K562 (cell line): ENCODE measurements at places on chromosomes 2 and 18. TPM values are rescaled to one million over a fixed set of nuclear protein-coding genes. Genes with fewer than 3 reads are reported as not detected.

ZFAND2B gene
- total RNA-seq = 28.2 and 31.4 TPM in 2 replicates

ACVR1 gene
- 12.0 and 14.3 TPM in 2 replicates for total RNA-seq

GRCh38 chr2:120938045-120938771 lies 202.5 kb downstream of the GLI2 start:
- no peaks in the 10 kb centered on the region; the same call in 2 of the 3 replicates for H3K36me3 ChIP-seq
- DNase-seq = peak; percentile 31
- no peaks in the 10 kb centered on the region; the same call in 1 of the 2 replicates for H3K27me3 ChIP-seq

GRCh38 chr18:63552581-63552980 lies 10.4 kb downstream of the SERPINB12 start:
- H3K4me3 ChIP-seq = no peak overlapping the region
- no peak overlapping the region for H3K27ac ChIP-seq
- no peak for DNase-seq
- no peaks in the 10 kb centered on the region for H3K27me3 ChIP-seq

- no peak overlapping the region for H3K4me3 ChIP-seq
- H3K4me1 ChIP-seq = no peaks in the 10 kb centered on the region
- no peak overlapping the region for H3K27ac ChIP-seq
- H3K27me3 ChIP-seq = no peaks in the 10 kb centered on the region
- H3K36me3 ChIP-seq = no peaks in the 10 kb centered on the region
- no peak for DNase-seq
Measured at GRCh38 chr2:102606353-102606752, 13.0 kb upstream of the SLC9A2 start.

GRCh38 chr2:82391386-82391785 lies 2067.7 kb downstream of the SUCLG1 start:
- H3K36me3 ChIP-seq = no peaks in the 10 kb centered on the region
- H3K27me3 ChIP-seq = no peaks in the 10 kb centered on the region
- H3K4me3 ChIP-seq = no peak overlapping the region
- DNase-seq = no peak
- no peaks in the 10 kb centered on the region for H3K4me1 ChIP-seq
- H3K27ac ChIP-seq = no peak overlapping the region

ATP6V1C2 gene
- total RNA-seq = 0.09 TPM in 1 of 2 replicates, not detected in the other

GRCh38 chr2:16817305-16818202 lies 151.9 kb upstream of the CYRIA start:
- no peaks in the 10 kb centered on the region; the same call in 2 of the 3 replicates for H3K27me3 ChIP-seq
- no peaks in the 10 kb centered on the region for H3K4me1 ChIP-seq
- no peak for DNase-seq
- H3K27ac ChIP-seq = no peak overlapping the region

- DNase-seq = no peak
- H3K27ac ChIP-seq = no peak overlapping the region
- no peaks in the 10 kb centered on the region for H3K27me3 ChIP-seq
- no peak overlapping the region for H3K4me3 ChIP-seq
- no peaks in the 10 kb centered on the region for H3K4me1 ChIP-seq
Measured at GRCh38 chr18:42157420-42157819, 202.4 kb downstream of the PIK3C3 start.

ATG9A gene
- 47.9 and 54.5 TPM in 2 replicates for total RNA-seq

VAMP5 gene
- 0.85 and 1.1 TPM in 2 replicates for total RNA-seq

LYG1 gene
- total RNA-seq = 0.91 and 1.3 TPM in 2 replicates

DNA sequence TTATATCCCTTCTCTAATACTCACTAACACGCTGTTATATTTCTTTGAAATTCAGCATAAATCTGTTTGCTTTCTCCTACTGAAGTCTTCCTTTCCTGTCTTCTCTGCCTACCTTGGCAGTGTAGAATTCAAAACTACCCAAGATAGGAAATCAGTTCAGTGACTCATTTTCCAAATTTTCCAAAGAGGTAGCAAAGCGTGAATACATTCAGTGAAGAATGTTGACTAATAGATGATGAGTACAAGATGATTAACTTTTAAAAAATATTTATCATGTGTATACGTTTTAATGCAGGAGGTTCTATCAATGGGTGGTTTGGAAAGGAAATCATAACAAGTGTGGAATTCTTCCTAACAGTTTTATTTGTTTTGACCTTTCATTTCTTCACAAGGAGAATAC lies 201.9 kb upstream of the SLC8A1 start:
- no peak overlapping the region for H3K4me3 ChIP-seq
- no peak for DNase-seq
- no peak overlapping the region for H3K27ac ChIP-seq

DNA sequence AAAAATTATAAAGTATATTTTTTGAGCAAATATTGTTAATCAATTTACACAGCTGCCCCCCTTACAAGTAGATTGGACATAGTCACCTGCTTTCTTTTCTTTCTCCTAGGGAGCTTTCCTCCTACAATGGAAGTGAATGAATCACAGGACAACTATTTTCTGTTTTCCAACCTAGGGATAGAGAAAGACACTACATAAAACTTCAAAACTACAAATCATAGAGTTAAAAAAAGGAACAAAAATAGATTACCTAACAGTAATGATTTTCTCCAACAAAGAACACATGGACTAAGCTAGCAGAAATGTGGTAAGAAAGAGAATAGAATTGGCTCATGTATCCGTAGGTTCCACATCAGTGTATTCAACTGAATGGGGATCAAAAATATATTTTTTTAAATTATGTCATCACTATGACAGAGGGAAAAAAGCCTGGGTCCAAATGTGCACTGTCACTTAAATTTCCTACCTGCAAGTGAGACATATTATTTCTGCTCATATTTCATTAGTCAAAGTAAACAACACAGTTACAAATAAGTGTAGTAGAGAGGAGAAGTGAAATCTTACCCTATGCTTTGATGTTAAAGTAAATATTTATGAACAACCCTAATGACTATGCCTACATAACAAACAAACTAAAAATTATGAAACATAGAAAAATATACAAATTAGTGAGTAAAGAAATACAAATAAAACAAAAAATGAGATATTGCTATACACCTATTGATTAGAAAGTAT lies 756.7 kb downstream of the SOCS6 start:
- no peak overlapping the region for H3K4me3 ChIP-seq
- H3K36me3 ChIP-seq = no peaks in the 10 kb centered on the region
- H3K4me1 ChIP-seq = no peaks in the 10 kb centered on the region
- H3K27me3 ChIP-seq = no peaks in the 10 kb centered on the region
- DNase-seq = no peak

- H3K27ac ChIP-seq = peak overlapping the region; percentile 41; the same call in 2 of the 3 replicates
- no peak overlapping the region for H3K4me3 ChIP-seq
- DNase-seq = peak; percentile 67
- H3K36me3 ChIP-seq = no peaks in the 10 kb centered on the region
- H3K4me1 ChIP-seq = peaks cover 15% of the 10 kb centered on the region
- no peaks in the 10 kb centered on the region for H3K27me3 ChIP-seq
Measured at GRCh38 chr18:48902023-48902855, 48.5 kb downstream of the SMAD7 start.

TMSB10 gene
- 583 and 608 TPM in 2 replicates for total RNA-seq

PPP1R1C gene
- not detected in 2 replicates for total RNA-seq

DNA sequence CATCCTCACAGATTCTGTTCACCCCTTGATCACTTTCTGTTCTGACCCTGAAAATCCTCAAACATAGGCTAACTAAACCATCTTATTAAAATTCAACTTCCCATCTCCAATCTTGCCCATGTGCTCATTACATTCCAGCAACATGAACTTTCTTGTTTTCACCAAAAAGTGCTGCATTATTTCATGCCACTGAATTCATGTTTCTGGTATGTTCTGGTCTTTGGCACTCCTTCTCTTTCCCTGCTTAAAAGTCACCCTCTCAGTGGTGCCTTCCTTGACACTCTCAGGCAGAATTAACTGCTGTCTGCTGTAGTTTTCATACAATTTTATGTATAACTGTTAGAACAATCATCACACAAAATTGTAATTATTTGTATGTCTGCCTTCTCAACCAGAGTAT lies 247.7 kb upstream of the RBMS1 start:
- H3K27ac ChIP-seq = no peak overlapping the region
- H3K4me3 ChIP-seq = no peak overlapping the region

DNA sequence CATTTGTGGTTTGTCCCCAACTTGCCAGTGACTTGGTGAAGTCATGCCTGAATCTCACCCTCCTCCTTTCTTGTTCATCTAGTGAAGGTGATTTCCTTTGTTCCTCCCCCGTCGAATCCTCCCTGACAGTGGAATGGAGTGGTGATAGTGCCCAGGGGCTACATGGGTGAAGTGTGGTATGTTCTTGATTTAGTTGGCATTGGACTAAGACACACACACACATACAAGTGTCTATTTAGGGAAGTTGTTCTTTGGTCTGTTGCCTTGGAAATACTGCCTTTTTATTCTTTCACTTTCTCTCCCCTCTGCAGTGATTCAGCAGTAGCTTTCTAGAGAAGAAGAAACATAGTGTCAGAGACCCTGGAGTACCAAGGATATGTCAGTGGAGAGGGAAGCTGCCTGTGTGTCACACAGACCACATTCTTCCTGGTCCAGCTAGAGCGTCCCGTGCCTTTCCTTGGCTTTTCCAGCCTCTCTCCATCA lies 10.9 kb downstream of the INPP4A start:
- H3K27me3 ChIP-seq = no peaks in the 10 kb centered on the region
- H3K27ac ChIP-seq = 0 out of 3 replicates have a peak overlapping the region, but pooled peaks have one; percentile 7
- no peak overlapping the region for H3K4me3 ChIP-seq

- DNase-seq = no peak
- no peaks in the 10 kb centered on the region for H3K27me3 ChIP-seq
- no peak overlapping the region for H3K4me3 ChIP-seq
- no peaks in the 10 kb centered on the region; the same call in 1 of the 2 replicates for H3K4me1 ChIP-seq
- peaks cover 20% of the 10 kb centered on the region; the same call in 2 of the 3 replicates for H3K36me3 ChIP-seq
- no peak overlapping the region for H3K27ac ChIP-seq
Measured at GRCh38 chr2:101821828-101822458, 124.4 kb downstream of the MAP4K4 start.

DNA sequence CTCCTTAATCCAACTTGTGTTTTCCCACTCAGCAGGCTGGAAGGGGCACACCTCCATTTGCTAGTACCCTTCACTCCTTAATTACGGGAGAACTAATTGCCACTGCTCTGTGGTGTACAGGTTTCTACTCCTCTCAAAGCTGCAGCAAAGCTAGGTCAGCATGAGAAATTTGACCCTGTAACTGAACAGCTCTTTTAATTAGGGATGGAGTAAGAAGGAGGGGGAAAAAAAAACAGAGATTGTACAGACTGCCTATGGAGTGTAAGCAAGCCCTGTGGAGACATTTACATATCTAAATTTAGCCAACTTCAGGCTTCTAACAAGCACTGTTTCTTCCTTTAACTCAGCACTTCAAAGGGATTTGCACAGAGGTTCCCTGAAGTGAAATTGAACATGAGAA lies 629.7 kb upstream of the SETBP1 start:
- H3K36me3 ChIP-seq = no peaks in the 10 kb centered on the region
- DNase-seq = no peak
- no peaks in the 10 kb centered on the region for H3K27me3 ChIP-seq
- no peaks in the 10 kb centered on the region for H3K4me1 ChIP-seq
- H3K4me3 ChIP-seq = no peak overlapping the region
- H3K27ac ChIP-seq = no peak overlapping the region

DNA sequence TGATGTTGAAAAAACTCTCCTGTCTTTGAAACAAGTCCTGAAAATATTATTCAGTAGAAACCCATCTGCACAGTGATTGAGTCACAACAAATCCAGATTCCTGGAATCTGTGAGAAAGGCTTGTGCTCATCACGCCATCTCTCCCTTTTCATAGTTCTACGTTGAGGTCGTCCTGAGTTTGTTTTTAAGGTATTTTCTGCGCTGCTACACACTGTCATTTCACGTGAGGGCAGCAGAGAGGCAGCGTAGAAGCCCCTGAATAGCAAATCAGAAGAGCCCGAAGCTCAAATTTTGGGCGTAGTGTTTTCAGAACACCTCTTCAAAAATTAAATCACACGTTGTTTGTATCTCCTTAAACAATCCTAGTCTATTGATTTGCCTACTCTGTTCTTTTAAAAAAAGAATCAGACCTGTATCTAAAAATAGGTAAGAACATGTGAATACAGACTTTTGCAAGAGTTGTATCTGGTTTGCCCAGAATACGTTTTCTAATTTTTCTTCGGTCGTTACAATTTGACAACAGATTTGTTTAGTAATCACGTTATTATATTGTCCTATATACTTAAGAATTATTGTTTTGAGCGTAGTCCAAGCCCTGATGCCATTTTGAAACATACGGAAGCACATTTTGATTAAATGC lies 61.6 kb upstream of the SLC38A11 start:
- H3K4me1 ChIP-seq = no peaks in the 10 kb centered on the region
- H3K36me3 ChIP-seq = no peaks in the 10 kb centered on the region
- H3K27me3 ChIP-seq = no peaks in the 10 kb centered on the region
- H3K4me3 ChIP-seq = no peak overlapping the region

DNA sequence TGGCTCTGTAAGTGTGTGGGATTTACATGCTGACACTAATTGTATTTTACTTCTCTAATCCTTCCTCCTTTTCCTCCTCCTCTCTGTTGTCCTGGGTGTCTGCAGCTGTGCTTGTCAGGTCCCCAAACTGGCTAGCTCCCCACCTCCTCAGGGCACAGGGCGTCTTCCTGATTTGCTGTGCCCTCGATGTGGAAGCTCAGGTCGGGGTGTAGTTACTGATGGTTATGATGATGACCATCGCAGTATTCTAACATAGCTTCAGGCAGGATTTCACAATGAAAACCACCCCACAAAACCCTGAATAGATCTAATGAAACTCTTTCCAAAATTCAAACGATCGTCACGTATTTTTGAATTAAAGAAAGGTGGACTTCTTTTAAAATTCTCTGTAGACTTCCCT lies 428.4 kb downstream of the TGIF1 start:
- peaks cover 11% of the 10 kb centered on the region; the same call in 1 of the 2 replicates for H3K4me1 ChIP-seq
- peaks cover 12% of the 10 kb centered on the region; the same call in 2 of the 3 replicates for H3K27me3 ChIP-seq
- H3K36me3 ChIP-seq = no peaks in the 10 kb centered on the region
- no peak overlapping the region for H3K27ac ChIP-seq
- DNase-seq = no peak

SRD5A2 gene
- total RNA-seq = not detected in 2 replicates

GKN2 gene
- not detected in 2 replicates for total RNA-seq

GRCh38 chr2:126914811-126915500 lies 16.3 kb downstream of the TEX51 start:
- no peak overlapping the region for H3K4me3 ChIP-seq
- no peak overlapping the region for H3K27ac ChIP-seq
- H3K27me3 ChIP-seq = peaks cover 10% of the 10 kb centered on the region
- DNase-seq = no peak

DNA sequence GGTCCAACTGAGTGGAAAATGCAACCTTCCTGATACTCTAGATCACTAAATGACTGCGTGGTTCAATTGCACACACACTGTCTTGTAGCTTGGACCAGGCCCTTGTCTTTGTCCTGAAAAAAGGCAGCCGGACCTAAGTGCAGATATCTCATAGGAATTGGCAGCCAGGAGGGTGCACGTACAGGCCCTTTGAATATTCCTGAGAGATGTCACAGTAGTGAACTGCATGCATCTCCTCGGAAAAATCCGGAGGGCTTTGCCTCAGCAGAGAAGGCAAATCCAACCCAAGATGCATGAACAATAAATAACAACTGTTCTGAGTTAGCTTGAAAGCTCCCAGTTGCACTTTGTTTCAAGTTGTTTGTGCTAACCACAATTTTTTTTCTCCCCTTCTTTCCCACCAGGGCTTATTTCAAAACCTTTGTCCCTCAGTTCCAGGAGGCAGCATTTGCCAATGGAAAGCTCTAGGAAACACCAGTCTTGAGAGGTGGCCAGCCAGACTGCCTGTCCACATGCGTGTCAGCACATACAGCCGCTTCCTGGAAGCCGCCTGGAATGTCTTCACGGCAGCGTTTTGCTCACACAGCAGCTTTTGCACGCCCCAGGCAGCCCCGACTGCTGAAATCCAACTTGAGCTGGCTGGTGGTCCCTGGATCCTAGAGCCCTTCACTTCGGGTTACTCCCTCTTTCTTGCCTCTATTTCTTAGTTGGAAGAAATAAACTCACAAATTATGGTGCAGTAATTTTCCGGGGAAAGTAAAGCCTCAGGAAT lies 54.4 kb upstream of the FOSL2 start:
- H3K4me1 ChIP-seq = peaks cover 16% of the 10 kb centered on the region
- no peaks in the 10 kb centered on the region for H3K27me3 ChIP-seq
- no peak overlapping the region for H3K4me3 ChIP-seq
- H3K36me3 ChIP-seq = no peaks in the 10 kb centered on the region
- no peak overlapping the region for H3K27ac ChIP-seq

- no peaks in the 10 kb centered on the region for H3K27me3 ChIP-seq
- H3K4me3 ChIP-seq = no peak overlapping the region
Measured at GRCh38 chr2:16908656-16909055, 243.0 kb upstream of the CYRIA start.
